Osteocyte (in vitro differentiated cells): ENCODE measurements at places on chromosomes 1 and 21. TPM values are rescaled to one million over a fixed set of nuclear protein-coding genes. Genes with fewer than 3 reads are reported as not detected.

The TACSTD2 gene
- not detected in 2 replicates for total RNA-seq

The CFHR5 gene
- not detected in 2 replicates for total RNA-seq

The LDLRAD2 gene
- total RNA-seq: not detected in 2 replicates

- no peak overlapping the region for H3K27ac ChIP-seq
- no peaks in the 10 kb centered on the region for H3K27me3 ChIP-seq
- peaks cover 19% of the 10 kb centered on the region for H3K4me1 ChIP-seq
- H3K4me3 ChIP-seq: no peak overlapping the region
- no peaks in the 10 kb centered on the region for H3K36me3 ChIP-seq
These were observed 10.6 kb upstream of the PKN2 start for GRCh38 chr1:88673446-88673845.

GRCh38 chr1:32701421-32701911 lies 1.1 kb downstream of the SYNC start:
- DNase-seq: no peak
- H3K27me3 ChIP-seq: no peaks in the 10 kb centered on the region
- peak overlapping the region; percentile 97 for H3K27ac ChIP-seq
- H3K4me3 ChIP-seq: peak overlapping the region; percentile 83
- peaks cover 60% of the 10 kb centered on the region for H3K4me1 ChIP-seq
- H3K36me3 ChIP-seq: no peaks in the 10 kb centered on the region

DNA sequence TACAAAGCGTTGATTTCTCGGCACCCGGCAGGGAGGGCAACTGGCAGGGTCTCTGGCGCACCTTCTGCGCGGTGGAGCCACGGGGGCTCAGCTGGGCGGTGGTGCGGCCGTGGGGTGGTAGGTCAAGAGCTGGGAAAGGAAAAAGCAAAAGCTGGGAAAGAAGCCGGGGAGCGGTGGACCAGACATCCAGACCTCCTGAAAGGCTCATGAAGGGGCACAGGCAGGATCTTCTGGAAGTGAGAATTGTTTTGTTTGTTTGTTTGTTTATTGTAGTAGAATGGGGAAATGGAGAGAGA lies 7.2 kb upstream of the RNU1-1 start:
- no peak for DNase-seq
- H3K27ac ChIP-seq: no peak overlapping the region
- peak overlapping the region; percentile 40 for H3K4me3 ChIP-seq
- peaks cover 83% of the 10 kb centered on the region for H3K27me3 ChIP-seq
- peaks cover 4% of the 10 kb centered on the region for H3K4me1 ChIP-seq
